Peyer's patch (tissue), 4 donors: ENCODE measurements at places on chromosomes 11 and 22.

GRCh38 chr11:80167766-80168165 is 726.9 kb upstream of the TENM4 start:
- DNase-seq: no peak

- no peak for DNase-seq
These were observed 7.7 kb downstream of the CD44 start for GRCh38 chr11:35146711-35147110.

DNA sequence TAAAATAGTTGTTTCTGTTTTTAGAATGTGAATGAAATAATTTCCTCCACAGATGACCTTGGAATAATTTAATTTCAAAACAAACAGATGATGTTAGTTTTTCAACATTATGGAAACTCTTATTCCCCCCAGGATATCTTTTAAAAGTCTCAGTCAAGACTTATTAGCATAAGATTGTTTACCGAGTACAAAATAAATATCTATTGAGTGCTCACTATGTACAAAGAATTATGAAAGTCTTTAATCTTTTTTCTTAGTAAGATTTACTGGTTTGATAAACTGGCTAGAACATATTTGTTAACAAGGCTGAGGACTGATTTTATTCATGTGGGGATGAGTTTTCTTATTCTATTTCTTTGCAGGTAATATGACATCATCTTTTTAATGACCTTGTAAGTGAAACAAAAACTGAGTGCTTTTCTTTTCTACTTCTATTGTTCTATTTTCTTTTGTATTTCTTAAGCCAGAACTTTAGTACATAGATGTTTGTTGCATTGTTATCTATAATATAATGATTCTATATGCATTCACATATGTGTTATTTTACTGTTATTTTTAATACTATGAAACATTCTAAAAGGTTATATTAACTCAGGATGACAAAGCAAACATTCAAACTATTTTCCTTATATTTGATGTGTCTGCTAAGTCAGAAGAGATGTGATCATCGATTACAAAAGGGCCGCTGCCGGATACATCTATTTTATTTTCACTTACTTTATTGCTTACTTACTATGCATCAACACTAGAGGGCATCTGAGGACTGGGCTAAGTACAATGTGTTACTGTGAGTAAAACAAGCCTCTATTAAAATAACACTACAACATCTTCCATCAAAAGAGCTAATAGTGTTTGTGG is 111.0 kb upstream of the ARHGAP42 start:
- no peak for DNase-seq

DNA sequence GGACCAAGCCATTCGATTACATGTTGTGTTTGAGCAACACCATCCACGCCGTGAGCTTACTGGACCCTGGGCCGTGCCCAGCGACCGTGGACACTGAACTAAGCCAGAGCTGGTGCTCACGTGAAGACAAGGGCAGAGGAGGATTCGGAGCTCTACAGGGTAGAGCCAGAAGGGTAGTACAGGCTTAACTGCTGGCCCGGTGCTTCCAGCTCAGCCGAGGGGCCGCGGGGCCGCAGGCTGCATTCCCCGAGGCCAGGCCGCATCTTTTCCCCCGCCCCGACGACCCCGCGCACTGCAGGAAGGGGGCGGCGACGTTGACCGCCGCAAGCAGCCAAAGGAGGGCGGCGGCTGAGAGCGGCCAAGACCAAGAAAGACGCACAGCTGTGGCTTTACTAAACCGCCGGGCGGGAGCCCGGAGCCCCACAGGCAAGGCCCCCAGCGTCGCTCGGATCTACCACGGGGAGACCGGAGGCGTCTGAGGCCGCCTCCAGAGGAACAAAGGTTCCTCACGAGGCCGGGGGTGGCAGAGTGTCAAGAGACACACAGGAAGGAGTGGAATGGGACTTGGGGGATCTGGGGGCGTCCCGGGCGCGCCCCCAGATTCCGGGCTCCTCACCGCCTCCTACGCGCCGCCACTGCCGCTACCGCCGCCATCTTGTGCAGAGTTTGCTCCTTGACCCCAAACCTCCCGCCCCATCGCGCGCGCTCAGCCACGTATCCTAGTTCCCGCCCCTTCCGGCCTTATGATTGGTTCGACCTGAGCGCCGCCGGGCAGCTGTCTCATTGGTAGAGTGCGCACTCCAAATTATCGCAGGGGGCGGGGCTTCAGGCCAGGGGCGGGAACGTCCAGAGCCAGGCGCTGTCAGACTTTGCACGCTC is at the start of gene GANAB:
TSS of gene GANAB (minus strand) at position 668 of the 879 bp plus-strand sequence. CDS start at position 654, 14 bp downstream.
- peak; percentile 100 for DNase-seq

DNA sequence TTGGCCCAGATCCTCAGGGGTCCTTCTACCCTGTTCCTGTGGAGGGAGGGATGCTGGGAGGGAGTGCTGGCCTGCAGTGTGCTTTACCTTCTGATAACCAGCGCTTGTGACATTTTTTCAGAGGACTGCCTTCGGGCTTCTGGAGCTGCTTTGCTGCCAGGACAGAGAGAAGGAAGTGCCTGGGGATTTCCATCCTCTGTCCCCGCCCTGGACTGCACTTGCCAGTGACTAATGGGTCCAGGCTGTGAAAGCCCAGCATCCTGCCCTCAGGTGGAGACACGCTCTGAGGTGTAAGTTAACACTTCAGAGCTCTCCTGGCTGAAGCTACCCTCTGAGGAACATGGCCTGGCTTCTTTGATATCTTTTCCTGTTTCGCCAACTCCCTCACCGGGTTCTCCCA is 158.7 kb upstream of the SYT13 start:
- DNase-seq: no peak

GRCh38 chr22:17548010-17548755 is 15.1 kb upstream of the SLC25A18 start:
- peak; percentile 31 for DNase-seq

DNA sequence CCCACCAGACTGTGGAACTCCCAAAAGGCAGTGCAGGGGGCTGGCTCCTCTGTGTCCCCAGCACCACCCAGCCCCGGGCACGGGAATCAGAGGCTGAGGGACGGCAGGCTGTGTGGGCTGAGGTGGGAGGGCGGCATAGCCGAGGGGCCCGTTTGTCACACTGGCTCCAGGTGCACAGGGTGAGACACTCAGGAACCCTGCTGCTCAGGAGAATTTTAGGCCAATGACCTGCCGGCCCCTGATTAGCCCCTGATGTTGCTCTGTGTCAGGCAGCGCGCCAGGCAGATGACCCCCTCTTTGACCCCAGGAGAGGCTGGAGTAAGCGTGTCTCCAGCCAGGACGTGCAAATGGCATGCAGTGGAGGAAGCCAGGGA is 52.7 kb downstream of the RTL6 start:
- DNase-seq: no peak
